A172 (cell line): ENCODE measurements at places on chromosomes 7 and 10. TPM values are rescaled to one million over a fixed set of nuclear protein-coding genes. Genes with fewer than 3 reads are reported as not detected.

The RPEL1 gene
- 0.05 and 0.17 TPM in 2 replicates for total RNA-seq

The HOXA2 gene
- 0.17 TPM in 1 of 2 replicates, not detected in the other for total RNA-seq

The TMEM196 gene
- not detected in 2 replicates for total RNA-seq

The CYP3A7 gene
- not detected in 2 replicates for total RNA-seq

The VGF gene
- 1.0 and 1.3 TPM in 2 replicates for total RNA-seq

The ARL4A gene
- 53.5 and 62.1 TPM in 2 replicates for total RNA-seq

The SHH gene
- 0.03 and 0.12 TPM in 2 replicates for total RNA-seq

DNA sequence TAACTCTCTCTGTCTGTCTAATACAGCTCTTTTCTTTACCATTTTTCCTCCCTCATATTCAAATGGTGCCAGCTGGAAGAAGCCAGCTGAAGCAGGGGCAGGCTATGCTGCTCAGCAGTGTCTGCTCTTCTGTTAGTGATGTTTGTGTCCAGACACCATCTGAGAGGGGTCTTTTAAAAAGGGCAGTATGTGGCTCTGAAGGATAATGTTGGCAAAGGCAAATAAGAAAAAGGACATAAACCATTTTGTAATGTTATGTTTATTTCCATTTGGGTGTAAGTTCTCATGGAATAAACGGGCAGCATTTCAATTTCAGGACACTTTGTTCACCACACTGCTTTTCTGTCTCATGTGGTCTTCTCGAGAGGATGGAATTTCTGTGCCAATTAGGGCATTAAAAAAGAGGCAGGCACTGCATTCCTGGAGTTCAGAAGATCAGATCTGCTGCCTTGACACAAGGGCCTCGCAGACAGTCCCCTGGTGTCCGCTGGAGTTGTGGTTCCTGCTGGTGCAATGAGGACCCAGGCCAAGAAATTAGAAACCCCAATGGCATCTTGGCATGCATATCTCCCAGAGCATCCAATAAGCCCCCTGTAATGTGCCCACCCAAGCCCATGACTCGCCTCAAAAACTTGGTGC is 109.0 kb upstream of the ELMO1 start:
- DNase-seq: no peak

DNA sequence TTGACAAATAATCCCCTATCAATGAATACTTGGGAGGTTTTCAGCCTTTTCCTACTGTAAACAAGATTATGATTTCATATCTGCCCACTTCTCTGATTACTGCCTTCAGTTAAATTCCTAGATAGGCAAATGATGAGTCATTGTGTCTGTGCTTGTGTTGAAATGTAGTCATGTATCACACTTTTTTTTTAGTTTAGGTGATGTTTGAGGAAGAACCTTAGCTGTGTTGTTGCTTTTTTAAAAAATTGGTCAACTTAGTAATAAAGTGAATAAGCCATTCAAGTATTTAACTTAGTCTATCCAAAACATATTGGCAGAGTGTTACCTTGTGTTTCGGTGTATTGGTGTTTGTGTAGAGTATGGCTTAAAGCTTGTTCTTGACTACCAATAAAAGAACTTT is 60.0 kb downstream of the WAC start:
- DNase-seq: peak; percentile 60

DNA sequence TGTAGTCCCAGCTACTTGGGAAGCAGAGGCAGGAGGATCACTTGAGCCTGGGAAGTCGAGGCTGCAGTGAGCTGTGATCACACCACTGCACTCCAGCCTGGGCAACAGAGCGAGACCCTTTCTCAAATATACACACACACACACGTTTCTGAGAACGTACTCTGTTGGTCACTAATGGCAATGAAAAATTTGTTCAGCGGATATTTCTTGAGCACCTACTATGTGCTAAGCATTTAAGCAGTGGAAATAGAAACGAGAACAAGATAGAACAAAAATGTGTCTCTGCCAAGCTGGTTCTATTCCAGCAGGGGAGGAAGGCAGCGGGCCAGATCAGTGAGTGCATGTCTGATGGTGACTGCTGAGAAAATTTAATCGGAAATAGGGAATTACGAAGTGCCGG is 8.7 kb downstream of the ARPC1B start:
- no peak for DNase-seq

- DNase-seq: peak; percentile 67
Measured at GRCh38 chr7:28922624-28923331, 35.4 kb downstream of the TRIL start.

- no peak for DNase-seq
Measured at GRCh38 chr10:127585519-127586023, 36.5 kb downstream of the NPS start.

DNA sequence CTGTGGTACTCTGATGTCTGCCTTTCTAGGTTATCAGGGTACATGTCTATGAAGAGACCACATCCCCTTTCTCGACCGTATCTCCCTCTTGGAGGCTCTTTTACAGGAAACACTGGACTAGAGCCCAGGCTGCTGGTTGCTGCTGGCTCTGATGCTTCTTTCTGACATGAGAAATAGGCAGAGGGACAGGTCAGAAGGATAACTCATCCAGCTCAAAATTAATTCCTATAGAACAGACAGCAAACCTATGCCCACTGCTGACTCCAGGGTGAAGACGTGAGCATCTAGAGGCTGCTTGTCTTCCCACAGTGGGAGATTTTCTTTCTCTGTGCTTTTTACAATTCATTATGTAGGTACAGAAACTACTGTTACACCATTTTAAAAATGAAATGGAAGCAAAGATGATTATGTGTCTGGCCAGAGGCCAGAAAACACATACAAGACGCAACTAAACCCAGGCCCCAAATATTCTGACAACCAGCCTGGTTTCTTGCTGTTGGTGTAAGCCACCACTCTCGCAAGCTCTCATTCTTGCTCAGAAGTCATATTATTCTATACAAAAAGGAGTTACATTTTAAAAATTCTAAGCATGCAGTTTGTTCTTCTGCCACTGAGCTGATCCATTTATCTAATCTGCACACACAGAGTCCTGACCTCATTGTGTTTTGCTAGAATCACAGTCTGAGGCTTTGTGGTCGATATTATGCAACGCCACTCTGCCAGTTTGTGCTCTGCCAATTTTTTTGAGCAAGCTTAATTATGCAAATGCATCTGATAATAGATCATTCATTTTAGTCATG is 424.3 kb downstream of the KIF20B start:
- DNase-seq: no peak

DNA sequence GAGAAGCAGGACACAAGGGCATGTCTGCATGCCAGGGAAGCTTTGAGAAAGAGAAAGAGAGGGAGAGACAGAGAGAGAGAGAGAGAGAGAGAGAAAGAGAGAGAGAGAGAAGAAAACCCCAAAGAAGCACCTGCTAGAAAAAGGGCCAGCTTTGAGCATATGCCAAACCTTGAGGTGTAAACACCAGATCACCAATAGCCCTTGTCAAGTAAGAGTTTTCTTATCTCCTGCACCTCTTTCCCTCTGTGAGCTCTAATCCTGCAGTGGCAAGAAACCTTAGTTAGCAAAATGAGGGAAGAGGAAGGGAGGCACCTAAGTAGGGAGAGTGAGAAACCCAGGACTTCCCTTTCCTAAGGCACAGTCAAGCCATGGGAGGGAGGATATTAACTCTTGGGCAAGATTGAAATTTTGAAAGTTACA is 11.3 kb upstream of the TRDMT1 start:
- no peak for DNase-seq

GRCh38 chr7:154853063-154853726 is 149.7 kb downstream of the PAXIP1 start:
- no peak for DNase-seq

GRCh38 chr7:18013936-18014335 is 13.7 kb downstream of the PRPS1L1 start:
- peak; percentile 34 for DNase-seq

DNA sequence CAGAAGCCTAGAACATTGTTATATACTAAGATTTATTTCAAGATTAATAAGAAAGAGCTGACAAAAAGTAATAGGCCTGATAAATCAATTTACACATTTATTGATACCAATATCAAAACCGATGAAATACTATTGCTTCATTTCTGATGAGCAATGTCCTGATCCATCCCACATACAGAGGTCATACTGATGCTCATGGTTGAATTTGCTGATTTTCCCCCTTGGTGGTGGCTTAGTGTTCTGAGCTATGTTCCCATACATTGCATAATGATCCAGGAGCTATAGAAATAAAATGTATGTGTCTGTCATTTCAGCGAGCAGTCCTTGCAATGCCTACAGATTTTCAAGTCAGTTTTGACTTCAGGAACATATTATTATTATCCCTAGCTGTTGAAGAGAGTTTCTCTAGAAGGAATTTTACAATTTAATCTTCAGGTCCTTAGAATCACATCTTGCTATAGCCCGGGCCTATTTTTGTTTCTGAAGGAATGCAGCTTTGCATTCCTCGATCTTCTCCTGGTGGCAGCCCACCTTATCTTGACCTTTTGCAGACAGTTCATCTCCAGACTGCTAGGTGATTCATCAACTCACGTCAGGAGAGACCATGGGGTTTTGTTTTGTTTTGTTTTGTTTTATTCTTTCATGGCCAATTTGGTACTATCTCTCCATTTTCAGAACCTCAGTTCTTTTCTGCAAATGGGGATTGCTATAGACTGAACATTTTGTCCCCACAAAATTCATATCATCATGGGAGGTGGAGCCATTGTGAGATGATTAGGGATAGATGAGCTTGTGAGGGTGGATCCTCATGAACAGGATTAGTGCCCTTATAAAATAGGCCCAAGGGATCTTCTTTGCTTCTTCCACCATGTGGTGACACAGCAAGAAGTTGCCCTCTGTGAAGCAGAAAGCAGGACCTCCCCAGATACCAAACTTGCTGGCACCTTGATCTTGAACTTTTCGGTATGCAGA is 465.6 kb upstream of the IGFBP3 start:
- peak; percentile 29 for DNase-seq

DNA sequence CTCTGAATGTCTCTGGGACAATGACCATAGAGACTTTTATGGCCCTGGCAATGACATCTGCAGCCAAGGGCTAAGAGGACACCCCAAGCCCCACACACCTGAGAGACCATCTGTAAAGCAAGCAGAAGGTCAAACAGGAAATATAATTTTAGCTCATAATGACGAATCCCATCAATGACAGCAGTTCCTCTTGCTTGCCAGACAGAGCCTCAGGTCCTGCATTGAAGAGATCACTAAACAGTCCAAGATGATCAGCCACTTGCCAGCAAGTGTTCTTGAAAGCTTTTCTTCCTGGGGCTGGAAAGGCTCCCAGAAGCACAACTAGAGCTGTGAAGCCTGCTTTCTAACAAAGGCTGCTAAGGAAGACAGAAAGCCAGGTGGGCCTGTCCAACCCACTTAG is 993.7 kb upstream of the AUTS2 start:
- DNase-seq: no peak

GRCh38 chr7:1742555-1743303 is 72.7 kb downstream of the ELFN1 start:
- peak; percentile 57 for DNase-seq

DNA sequence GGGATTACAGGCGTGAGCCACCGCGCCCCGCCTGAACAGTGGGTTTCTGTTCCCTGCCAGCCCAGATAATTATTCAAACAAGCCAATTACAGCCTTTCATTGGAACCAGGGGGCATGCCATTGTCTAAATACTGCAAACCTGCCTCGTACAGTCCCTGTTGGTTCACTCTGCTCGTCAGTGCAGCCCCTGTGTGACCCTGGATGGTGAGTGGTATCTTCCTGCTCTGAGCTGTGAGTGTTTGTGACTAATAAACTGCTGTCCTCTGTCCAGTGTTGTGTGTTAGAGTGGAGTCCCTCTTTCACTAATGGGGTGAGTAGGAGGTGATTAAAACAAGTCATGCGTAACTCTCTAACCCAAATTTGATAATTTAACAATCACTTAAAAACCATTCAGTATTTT is 176.5 kb upstream of the FAM3C start:
- DNase-seq: no peak

DNA sequence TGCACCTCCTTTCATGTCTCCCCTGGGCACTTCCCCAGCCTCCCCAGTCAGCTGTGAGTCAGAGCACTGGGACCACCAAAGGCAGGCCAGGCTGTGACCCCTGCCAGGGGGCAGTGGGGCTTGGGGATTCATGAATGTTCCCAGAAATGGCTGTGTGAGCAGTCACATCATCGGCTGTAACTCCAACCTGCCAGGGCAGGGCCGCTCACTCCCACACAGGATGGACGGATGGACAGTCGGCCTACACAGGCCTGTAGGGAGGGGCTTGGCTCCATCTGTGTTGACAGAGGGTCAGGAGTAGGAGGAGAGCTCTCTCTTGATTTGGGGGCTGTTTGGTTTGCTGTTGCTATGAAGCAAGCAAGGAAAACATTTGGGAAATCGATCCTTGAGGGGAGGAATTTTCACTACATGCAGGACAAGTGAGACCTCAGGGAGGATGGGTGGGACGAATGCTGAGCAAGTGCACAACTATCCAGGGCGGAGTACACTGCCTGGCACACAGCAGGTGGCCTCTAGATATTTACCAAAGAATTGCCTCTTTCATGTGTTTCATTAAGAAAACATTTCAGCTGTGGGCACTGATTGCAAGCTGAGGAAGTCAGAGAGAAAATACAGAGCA is 2.9 kb upstream of the IGFBP1 start:
- peak; percentile 96 for DNase-seq

DNA sequence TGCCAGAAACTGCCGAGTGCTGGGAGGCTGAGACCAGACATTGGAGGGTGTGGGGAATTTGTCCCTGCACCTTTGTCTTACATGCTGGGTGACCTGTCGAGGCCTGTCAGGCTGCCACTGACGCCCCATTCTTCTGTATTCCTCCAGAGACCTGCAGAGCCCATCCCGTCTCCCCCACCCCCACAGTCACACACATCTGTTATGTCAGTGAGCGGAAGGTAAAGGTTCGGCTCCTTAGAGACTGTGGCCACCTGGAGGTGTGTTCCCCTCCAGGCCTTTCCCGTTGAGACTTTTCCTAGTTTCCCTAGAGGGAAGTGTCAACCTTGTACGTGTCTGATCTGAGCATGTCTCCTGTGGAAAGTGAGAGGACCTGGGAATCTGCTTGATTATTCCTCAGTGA is 84.5 kb downstream of the ATXN7L1 start:
- no peak for DNase-seq

- DNase-seq: no peak
Measured at GRCh38 chr7:140084972-140085371, 22.2 kb upstream of the PARP12 start.

- no peak for DNase-seq
Measured at GRCh38 chr7:139023076-139023475, 12.8 kb downstream of the ZC3HAV1L start.

- DNase-seq: no peak
Measured at GRCh38 chr7:155804431-155804831, 7.8 kb downstream of the SHH start.

- DNase-seq: no peak
Measured at GRCh38 chr7:91051966-91052365, 212.3 kb upstream of the FZD1 start.

GRCh38 chr10:96370584-96371157 is 11.9 kb upstream of the OPALIN start:
- peak; percentile 60 for DNase-seq
